ENCODE measurements at places on chromosomes 2 and 18.

GRCh38 chr2:72968286-72968685 is 51.0 kb downstream of the EMX1 start:
- no peak for DNase-seq

DNA sequence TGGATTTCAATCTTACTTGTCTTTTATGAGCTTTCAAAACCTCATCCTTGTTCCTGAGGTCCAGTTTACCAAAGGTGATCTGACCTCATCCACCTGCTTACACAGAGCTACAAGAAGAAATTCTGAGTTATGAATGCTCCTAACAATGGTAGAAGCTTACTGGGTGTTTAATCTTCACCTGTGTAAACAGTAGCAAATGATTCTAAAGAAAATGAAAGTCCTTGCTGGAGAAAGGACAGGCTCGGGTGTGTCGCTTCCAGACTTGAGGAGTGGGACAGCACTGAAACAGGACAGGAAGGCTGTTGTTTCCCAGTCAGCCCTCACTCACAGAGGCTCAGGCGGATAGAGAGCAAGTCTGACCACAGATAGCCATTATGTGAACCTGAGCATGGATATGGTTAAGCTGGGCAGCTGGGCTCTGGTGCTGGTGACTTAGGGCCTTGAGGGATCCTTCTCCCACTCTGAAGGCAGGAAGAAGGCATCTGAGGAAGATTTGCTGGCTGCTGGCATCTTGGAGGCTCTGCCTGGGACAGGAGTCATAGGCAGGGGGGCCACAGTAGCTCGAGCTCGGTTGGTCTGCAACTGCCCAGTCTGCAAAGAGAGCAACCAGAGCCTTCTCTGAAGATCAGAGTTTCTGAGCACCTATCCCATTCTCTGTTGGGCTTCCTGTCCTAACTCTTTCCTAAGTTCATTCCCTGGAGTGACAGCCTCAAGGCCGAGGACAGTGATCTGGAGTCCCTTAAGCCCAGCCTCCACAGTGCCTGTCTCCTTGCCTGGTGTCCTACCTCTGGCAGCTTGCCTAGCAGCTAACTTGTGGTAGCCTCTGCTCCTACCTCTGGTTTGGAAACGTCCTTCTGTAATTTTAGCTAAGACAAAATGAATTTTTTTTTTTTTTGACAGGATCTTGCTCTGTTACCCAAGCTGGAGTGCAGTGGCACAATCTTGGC is 4.0 kb downstream of the DOK1 start:
- DNase-seq = no peak

- no peak for DNase-seq
Observed at GRCh38 chr2:56207760-56208159, 24.0 kb downstream of the CCDC85A start.

DNA sequence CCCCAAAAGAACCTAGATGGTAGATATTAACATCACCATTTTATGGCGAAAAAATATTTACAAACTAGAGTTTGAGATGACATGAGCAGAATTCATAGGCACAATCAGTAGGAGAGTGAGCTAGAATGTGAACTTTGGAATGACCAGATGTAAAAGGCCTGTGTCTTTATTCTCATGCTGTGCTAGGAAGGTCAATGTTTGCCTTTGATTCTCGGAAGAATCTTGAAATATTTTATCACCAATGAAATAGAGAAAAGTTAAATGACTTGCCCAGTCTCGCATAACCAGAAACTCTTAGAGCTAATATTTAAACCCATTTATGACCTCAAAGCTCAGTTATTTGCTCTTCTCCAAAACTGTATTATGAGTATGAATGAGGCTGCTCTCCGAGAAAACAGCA is 9.2 kb upstream of the REG3G start:
- DNase-seq = no peak

DNA sequence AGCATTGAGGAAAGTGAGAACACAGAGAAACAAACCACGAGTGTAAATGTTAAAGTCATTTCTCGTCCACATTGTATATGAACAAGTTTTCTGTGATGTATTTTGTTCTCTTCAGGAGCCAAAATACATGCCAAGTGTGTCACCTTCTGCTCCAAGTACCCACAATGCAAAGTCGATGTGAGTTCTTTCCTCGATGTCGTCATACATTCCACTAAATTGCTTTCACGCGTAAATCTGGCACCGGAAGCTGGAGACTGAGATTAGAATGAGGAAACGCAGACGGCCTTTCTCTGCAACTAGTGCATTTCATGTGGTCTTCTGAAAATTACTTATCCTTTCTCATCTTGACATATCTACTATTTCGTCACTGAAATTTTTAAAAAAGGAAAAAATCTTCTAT is 118.5 kb upstream of the SALL3 start:
- DNase-seq = no peak

DNA sequence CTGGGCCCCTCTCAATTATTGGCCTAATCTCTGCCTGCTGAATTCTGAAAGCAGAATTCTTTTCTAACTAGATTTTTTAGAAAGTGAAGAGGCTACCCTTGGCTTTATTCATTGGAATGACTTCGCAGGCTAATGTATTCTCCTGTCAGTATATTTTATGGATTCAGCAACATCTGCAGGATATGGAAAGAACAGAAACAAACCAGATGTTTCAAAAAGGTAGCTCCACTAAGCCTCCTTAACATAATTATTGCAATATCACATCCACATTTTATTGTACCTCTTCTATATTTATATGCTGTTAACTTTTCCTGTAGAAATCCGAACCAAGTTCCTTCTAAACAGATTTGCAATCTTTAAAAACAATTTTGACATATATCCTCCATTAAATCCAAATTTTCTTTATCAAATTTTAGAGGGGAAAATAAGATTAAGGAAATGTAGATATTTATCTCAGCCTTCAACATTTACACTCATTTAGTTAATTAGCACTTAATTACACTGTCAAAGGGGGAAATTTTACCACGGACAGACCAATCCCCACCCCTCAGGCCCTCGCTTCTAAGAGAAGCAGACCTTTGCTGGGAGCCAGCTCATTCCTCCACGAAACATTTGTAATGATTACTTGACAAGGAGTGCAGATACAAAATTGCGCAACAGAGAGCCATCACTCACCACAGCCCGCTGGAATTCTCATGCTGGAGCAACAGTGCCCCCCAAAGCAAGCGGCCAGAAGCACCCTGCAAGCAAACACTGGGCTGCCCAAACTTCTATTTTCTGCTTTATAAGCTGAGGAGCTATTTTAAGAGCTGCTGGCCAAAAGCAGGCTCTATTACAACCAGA is 253.4 kb downstream of the ETAA1 start:
- DNase-seq = peak; percentile 95

- DNase-seq = no peak
Observed at GRCh38 chr18:7775843-7776242, 208.7 kb downstream of the PTPRM start.

DNA sequence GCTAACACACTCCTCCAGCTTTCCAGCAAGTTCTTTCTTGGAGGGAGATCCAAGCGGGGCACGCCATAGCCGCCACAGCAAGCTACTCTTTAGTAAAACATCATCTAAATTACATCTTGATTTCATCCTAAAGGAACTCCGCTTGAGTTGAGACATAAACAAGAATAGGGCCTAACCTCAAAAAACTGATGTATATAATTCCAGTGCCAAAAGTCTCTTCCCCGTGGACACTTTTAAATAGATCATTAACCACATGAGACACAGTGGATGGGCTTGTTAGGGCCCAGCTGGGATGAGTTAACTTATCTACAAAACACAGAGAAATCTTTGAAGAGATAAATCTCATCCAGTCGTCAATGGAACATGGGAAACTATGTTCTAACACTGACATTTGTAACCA is 20.8 kb upstream of the MLPH start:
- peak; percentile 43 for DNase-seq

DNA sequence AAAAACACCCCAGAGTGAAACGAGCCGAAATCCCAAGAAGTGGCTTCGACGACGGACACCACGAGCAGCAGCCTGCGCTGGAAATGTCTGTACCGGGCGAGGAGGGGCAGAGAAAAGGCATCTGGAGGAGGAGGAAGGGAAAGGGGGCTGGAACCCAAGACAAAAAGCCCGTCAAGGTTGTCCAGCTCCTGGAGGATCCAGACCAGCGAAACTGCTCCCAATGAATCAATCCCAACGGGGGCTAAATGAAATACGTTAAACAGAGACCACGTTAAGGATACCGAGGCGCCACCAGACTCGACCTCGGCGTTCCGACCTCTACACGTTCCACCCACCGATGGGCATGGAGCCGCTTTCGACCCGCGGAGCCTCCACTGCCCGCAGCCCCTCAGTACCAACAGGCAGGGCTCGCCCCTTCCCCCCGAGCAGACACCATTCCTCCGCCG is 400 bp downstream of the CCDC88A start:
- no peak for DNase-seq

- DNase-seq = no peak
Observed at GRCh38 chr2:127681288-127681804, 6.0 kb upstream of the LIMS2 start.

GRCh38 chr2:131120815-131121317 is 15.7 kb downstream of the PLEKHB2 start:
- DNase-seq = no peak

- DNase-seq = no peak
Observed at GRCh38 chr2:43473767-43474166, 122.1 kb downstream of the THADA start.

- peak; percentile 94 for DNase-seq
Observed at GRCh38 chr18:48455555-48456478, 46.6 kb upstream of the ZBTB7C start.

GRCh38 chr2:114231921-114232320 is 210.5 kb upstream of the DPP10 start:
- no peak for DNase-seq

- no peak for DNase-seq
Observed at GRCh38 chr2:235908826-235909225, 259.4 kb downstream of the GBX2 start.

DNA sequence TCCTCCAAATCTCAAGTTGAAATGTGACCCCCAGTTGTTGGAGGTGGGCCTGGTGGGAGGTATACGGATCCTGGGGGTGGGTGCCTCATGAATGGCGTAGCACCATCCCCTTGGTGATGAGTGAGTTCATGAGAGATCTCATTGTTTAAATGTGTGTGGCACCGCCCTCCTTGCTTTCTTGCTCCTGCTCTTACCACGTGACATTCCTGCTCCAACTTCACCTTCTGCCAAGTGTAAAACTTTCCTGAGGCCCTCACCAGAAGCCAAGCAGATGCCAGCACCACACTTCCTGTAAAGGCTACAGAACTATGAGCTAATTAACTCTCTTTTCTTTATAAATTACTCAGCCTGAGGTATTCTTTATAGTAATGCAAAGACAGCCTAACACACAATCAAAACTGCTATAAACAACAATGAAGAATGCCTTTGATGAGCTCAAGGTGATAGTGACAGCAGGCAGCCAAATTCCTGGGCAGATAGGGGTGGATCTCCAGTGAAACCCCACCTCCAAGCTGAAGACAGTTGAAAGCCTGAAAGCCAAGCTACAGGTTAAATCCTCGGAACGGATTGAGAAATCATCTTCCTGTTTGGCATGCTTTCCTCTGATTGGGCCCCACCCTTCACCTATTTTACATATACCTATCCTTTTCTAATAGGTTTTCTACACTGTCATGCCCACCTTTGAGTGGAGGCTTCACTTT is 26.9 kb downstream of the MCEE start:
- DNase-seq = no peak

- DNase-seq = no peak
Observed at GRCh38 chr2:127407661-127408003, 10.6 kb upstream of the PROC start.

GRCh38 chr2:25197336-25198208 is 29.2 kb upstream of the POMC start:
- no peak for DNase-seq

GRCh38 chr2:119367472-119368099 is 809 bp downstream of the DBI start:
- peak; percentile 8 for DNase-seq

GRCh38 chr2:144183727-144184126 is 336.2 kb downstream of the ZEB2 start:
- peak; percentile 82 for DNase-seq

DNA sequence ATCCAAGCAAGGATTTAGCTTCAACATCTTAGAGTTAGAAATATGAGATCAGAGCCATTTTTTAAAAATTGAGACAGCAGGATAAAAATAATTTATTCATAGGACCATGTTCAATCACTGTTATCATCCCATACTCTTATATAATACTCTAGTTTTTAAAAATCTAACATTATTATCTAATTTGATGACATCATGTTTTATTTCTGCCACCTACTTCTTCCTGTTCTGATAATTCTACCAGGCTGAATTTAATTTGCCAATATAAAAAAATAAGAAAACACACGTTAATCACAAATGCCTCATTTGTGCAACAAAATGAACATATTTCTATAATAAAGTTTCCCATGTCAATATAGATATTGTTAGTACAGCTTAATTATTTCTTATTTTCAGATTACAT is 621.7 kb downstream of the KCNJ3 start:
- DNase-seq = no peak

All from iris pigment epithelial cell (primary cell).